ENCODE measurements at places on chromosomes 5 and 9.

DNA sequence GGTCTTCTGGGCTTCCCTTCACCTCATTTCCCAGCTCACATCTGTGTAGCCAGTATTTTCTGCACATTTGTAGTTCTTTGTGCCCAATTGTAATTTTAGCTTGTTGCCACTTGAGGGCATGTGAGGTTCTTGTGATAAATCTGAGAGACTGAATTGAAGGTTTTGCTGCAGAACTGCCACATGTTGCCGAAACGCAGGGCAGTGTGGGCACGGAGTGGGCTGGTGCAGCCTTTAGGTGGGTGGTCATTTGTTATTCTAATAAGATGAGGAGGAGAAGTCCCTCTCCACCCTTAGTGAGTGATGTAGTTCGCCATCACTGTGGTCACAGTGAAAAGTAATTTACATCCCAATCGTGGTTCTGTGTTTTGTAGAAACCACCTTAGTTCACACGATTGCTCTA lies 21.2 kb downstream of the OTULIN start:
- DNase-seq: no peak

DNA sequence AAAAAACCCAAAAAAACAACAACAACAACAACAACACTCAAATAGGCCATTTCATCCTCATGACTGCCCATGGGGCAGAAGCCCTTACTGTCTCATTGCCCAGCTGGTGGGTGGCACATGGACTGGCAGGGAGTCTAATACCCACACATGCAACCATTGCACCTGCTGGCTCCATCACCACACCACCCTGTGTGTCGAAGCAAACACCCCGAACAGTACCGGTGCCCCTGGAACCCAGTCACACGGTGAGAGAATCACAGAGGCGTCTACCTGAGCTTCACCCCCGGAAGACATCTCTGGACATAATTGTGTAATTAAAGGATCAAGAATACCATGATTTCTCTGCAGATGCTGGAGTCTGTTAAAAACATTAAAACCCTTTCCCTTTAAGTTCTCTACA lies 6.5 kb downstream of the PAEP start:
- DNase-seq: no peak

- no peak for DNase-seq
Observed at GRCh38 chr5:59317023-59317773, 576.3 kb downstream of the PDE4D start.

DNA sequence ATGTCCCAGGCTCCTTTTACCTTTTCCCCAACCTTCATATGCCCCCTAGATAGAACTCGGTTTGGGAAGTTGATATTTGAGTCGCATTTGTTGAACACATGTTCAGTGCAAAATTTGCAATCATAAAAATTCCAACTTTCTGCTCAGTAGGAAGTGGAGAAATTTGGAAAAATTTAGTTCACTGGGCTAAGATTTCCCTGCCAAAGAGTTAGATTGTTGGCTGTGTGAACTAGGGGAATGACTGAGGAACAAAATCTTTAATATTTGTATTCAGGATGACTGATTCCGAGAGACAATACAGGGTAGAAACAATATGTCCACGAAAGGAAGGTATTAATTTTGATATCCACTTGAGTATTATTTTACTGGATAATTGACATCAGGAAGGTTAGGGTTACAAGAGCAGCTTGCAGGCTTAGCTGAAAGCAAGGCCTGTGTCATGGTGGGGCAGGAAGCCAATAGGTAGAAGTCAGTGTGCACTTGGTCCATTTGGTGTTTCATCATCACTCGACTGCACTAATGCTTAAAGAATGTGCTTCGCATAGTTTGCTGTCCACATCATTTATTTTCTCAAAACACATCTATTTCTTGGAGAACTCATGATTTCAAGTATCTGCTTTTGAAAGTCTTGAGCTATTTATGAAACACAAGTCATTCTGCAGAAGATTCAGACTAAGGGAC lies 59.4 kb upstream of the GNA14 start:
- DNase-seq: no peak

GRCh38 chr9:21234153-21234687 lies 5.6 kb downstream of the IFNA14 start:
- DNase-seq: no peak

Measured in omental fat pad (tissue), 4 donors.